ENCODE measurements at places on chromosomes 3 and 15. TPM values are rescaled to one million over a fixed set of nuclear protein-coding genes. Genes with fewer than 3 reads are reported as not detected.

Gene PLSCR5
- not detected for total RNA-seq

Gene SH2D7
- not detected for total RNA-seq

Gene CDCP1
- 1.6 TPM for total RNA-seq

Gene MYRIP
- 10.0 TPM for total RNA-seq

Data from parietal lobe (tissue), 2 donors.